NCI-H2081 (cell line): ENCODE measurements at places on chromosomes 2 and 18.

- no peak for DNase-seq
Measured at GRCh38 chr2:9705196-9705595, 74.4 kb upstream of the YWHAQ start.

DNA sequence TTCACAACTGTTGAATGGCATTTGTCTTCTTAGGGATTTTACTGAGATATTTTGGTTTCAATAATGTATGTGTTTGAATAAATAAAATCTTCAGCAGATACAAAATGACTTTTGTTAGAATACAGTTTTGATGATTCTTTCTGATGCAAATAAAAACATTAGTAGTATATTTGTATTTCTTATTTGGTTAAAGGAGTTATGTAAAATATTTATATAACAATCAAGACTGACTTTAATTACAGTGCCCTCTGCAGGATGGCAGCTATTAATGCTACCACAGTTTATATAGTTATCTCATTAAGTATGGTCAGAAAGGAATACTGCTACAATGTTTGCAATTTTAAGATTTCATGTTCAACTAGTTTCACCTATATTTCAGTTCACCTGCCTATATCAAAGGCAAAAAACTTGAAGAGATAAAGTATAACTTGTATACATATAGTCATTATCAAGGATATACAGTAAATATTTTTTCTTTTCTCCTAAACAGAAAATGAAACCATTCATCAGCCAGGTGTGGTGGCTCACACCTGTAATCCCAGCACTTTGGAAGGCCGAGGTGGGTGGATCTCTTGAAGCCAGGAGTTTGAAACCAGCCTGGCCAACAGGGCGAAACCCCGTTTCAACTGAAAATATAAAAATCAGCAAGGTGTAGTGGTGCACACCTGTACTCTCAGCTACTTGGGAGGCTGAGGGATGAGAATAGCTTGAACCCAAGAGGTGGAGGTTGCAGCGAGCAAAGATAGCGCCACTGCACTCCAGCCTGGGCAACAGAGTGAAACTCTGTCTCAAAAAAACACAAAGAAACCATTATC lies 19.8 kb downstream of the ARL5A start:
- no peak for DNase-seq

DNA sequence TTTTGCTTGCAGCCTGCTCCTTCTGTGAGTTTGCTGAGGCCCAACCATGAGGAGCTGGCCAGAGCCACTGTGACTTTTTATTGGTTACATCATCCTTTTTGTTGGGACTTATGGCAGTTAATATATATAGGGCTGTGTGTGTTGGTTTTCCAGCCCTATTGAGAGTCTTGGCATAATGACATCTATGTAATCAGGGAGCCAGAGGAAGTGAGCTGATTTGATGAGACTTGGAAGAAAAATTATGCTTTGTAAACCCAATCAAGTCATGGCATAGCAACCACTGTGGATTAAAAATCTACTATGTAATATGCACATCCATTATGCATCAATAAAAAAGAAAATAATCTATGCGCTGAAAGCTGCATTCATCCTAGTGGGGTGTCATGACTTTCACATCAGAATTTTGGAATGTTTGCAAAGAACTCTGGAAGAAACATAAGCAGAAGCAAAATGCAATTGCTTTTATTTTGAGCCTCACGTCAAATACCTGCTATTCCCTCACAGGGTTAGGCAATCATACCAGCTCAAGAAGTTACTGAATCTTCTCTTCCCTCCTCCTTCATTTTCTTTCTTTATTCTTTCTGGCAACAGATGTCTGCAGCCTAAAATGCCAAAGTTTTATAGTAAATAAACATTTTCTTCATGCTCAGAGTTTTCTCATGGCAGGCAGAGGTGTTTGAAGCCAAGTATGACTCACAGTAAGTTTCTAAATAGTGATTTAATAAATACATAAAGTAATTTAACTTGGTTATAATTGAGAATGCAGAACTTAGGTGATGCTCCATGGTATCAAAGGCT lies 308.5 kb downstream of the KCNS3 start:
- no peak for DNase-seq

DNA sequence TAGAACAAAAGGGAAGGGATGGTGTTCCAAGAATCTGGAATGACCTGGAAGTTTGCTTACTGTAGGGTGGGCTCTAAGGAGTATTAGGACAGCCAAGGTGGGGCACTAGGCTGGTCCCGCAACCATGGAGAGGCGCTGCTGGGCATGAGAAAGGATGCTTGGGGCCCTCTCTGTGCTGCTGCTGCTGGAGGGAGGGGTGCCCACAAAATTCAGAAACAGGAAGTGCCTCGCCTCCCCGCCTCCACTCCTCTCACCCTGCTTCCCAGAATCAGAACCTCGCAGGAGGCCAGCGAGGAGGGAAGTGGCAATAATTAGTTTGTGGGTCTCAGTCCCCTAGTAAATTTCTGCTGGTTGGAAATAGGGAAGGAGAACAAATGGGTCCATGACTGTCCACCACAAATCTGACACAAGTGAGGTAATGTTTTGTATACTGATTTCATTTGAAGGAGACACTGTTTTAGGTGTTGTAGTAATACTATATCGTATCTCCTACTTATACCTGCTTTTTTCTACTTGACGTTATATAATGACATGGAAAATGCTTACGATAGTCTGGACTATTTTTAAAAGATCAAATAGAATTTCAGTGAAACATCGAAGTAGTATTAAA lies 7.9 kb upstream of the PDCL3 start:
- no peak for DNase-seq

DNA sequence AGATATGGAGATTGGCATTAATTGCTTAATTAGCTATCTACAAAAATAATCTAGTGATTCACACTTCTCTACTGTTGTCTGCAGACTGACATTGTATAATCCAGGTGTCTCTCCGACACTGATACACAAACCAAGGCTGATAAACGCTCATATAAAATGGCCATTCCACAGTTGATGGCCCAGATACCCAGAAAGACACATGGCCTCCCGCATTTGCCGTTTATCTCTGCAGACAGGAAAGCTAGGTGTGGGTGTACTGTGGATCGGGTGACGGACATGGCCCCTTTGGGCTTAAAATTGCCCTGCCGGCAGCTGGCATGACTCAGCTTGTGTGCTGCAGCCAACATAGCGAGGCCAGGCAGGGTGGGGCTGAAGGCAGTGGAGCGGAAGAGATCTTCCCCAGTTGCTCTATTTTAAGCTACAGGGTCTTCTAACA lies 18.5 kb downstream of the PMAIP1 start:
- peak; percentile 72 for DNase-seq

DNA sequence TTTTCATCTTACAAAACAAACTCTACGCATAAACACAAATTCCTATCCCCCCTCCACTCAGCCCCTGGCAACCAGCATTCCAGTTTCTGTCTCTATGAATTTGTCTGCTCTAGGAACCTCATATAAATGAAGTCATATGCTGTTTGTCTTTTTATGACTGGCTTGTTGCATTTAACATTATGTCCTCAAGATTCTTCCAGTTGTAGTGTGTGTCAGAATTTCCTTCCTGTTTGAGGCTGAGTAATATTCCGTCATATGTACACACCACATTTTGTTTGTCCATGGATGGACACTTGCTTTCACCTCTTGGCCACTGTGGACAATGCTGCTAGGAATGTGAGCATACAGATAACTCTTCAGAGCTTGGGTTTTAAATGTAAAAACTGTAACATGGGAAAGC lies 272.1 kb downstream of the GBX2 start:
- DNase-seq, result no peak

- DNase-seq, result no peak
Measured at GRCh38 chr2:144071461-144071860, 448.5 kb downstream of the ZEB2 start.

GRCh38 chr2:204110338-204110741 lies 173.8 kb downstream of the ICOS start:
- DNase-seq, result no peak
